ENCODE measurements at places on chromosomes 7 and 10. TPM values are rescaled to one million over a fixed set of nuclear protein-coding genes. Genes with fewer than 3 reads are reported as not detected.

The TSPAN14 gene
- total RNA-seq, result 12.0 TPM

The HABP2 gene
- not detected for total RNA-seq

The GALNT17 gene
- total RNA-seq, result not detected

The KCND2 gene
- 4.0 TPM for total RNA-seq

The SH2B2 gene
- 1.2 TPM for total RNA-seq

The MSMB gene
- total RNA-seq, result not detected

The NPSR1 gene
- not detected for total RNA-seq

The TYW1B gene
- total RNA-seq, result 1.3 TPM

The LRIT1 gene
- not detected for total RNA-seq

The SPDYE2 gene
- not detected for total RNA-seq

The FBXO24 gene
- total RNA-seq, result 0.28 TPM

The PSTK gene
- total RNA-seq, result 4.3 TPM

The SERPINE1 gene
- 240 TPM for total RNA-seq

The CYP3A4 gene
- total RNA-seq, result not detected

The HMX3 gene
- total RNA-seq, result not detected

The MMP21 gene
- under 0.01 TPM for total RNA-seq

The OR2A42 gene
- not detected for total RNA-seq

The GPER1 gene
- 1.00 TPM for total RNA-seq

The PRSS2 gene
- not detected for total RNA-seq

The TEX36 gene
- total RNA-seq, result not detected

The SKIDA1 gene
- 0.28 TPM for total RNA-seq

The NEURL1 gene
- total RNA-seq, result 1.6 TPM

The SUN3 gene
- not detected for total RNA-seq

The SPDYE6 gene
- not detected for total RNA-seq

The PUS7 gene
- 12.8 TPM for total RNA-seq

The ANKRD61 gene
- total RNA-seq, result not detected

The IL6 gene
- total RNA-seq, result 40.0 TPM

The C10orf105 gene
- under 0.01 TPM for total RNA-seq
